ENCODE measurements at places on chromosomes 11 and 22.

DNA sequence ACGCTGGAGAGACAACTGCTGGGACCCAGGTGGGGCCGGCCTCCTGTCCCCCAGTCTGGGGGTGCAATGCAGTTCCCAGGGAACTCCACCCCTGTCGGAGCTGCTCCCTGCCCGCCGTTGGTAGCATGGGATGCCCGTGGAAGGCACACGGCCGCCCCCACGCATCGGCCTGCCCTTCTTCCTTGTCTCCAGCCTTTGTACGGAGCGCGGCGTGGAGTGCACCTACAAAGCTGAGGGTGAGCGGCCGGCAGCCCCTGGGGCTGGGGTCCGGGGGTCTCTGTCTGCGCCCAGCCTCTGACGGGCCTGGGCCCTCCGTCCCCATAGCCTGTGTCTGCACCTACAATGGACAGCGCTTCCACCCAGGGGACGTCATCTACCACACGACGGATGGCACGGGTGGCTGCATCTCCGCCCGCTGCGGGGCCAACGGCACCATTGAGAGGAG, 23.2 kb downstream of the MUC5AC start:
- no peak for DNase-seq

DNA sequence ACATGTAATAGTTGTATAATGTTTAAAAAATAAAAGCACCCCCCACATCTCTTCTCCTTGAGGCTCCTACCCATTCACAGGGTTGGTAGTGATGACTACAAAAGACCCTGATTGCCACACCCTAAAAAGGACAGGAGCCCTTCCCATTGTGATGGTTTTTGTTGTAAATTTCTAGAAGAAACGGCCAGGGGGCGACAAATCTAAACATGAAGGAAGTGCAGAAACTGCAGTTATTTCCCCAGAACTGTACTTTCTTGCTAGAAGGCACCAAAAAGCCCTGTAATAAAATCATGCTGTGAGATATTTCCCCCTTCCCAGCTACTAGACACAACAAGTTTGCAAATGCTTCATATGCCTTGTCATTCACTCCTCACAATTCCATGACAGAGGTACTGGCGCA, 10.8 kb downstream of the PRR5L start:
- DNase-seq, result no peak

GRCh38 chr11:3849297-3849874, 6.1 kb upstream of the STIM1 start:
- no peak for DNase-seq

- DNase-seq, result no peak
Measured at GRCh38 chr22:33380789-33381530, 322.8 kb upstream of the SYN3 start.

- DNase-seq, result no peak
Measured at GRCh38 chr11:35160246-35160824, 21.4 kb downstream of the CD44 start.

DNA sequence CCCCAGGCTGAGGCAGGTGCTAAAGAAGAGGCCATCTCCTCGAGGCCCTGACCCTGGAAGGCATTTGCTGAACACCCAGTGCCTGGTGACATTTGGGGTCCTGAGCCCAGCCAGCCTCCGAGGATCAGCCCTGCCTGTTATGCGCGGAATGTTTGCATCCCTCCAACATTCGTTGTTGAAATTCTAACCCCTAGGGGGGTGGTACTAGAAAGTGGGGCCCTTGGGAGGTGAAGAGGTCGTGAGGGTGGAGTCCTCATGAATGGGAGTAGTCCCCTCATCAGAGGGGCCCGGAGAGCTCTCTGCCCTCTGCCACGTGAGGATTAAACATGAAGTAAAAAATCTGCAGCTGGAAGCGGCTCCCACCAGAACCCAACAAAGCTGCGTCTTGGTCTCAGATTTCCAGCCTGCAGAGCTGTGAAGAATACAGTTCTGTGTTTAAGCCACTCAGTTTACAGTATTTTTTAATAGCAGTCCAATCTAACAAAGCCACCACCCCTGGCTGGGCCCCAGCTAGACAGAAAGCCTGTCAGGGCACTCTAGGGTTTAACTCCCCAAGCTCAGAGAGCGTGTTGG, 35.3 kb upstream of the SEPTIN5 start:
- no peak for DNase-seq

- DNase-seq, result no peak
Measured at GRCh38 chr11:27504205-27504604, 2.4 kb downstream of the LIN7C start.

GRCh38 chr11:35372565-35373283, 46.6 kb downstream of the SLC1A2 start:
- no peak for DNase-seq

GRCh38 chr22:34842630-34843029, 223.3 kb upstream of the ISX start:
- DNase-seq, result no peak

GRCh38 chr11:1693327-1694063, 3.5 kb upstream of the KRTAP5-6 start:
- DNase-seq, result peak; percentile 40

DNA sequence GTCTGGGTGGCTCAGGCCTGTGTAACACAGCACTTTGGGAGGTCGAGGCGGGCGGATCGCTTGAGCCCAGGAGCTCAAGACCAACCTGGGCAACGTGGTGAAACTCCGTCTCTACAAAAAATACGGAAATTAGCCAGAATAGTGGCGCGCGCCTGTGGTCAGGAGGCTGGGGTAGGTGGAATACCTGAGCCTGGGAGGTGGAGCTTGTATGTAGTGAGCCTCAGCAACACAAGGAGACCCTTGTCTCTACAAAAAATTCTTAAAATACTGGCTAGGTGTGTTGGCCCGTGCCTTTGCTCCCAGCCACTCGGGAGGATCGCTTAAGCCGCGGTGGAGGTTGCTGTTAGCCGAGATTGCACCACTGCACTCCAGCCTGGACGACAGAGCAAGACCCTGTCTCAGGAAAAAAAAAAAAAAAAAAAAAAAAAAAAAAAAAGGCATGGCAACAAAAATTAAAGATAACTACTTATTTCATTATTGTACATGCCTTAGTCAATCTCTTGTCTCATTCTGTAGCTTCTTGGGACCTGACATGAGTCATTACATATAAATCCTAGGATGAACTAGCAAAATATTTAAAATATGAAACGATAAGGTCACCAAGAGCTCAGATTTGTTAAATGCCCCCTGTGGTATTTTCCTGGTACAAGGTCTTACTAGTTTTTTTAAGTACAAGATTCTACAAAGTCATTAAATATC, 1.1 kb downstream of the TAF1D start:
- no peak for DNase-seq

DNA sequence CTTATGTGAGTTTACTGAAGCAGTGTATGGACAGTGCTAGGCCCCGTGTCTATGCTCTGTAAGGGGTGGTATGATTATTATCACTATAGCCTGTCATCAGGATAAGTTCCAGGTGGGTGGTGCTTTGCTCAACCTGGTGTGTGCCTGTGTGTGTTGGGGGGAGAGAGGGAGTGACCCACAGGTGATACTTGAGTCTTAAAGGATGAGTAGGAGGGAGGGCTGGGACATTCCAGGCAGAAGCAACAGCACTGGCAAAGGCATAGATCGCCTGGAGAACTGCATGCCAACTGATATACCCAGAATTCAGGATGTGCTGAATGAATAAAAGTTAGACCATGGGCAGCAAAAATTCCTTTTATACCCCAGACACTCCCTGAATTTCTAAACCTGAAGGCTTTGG, 4.5 kb downstream of the KIAA1671 start:
- DNase-seq, result no peak

- no peak for DNase-seq
Measured at GRCh38 chr11:60876168-60876485, 8.8 kb downstream of the ZP1 start.

DNA sequence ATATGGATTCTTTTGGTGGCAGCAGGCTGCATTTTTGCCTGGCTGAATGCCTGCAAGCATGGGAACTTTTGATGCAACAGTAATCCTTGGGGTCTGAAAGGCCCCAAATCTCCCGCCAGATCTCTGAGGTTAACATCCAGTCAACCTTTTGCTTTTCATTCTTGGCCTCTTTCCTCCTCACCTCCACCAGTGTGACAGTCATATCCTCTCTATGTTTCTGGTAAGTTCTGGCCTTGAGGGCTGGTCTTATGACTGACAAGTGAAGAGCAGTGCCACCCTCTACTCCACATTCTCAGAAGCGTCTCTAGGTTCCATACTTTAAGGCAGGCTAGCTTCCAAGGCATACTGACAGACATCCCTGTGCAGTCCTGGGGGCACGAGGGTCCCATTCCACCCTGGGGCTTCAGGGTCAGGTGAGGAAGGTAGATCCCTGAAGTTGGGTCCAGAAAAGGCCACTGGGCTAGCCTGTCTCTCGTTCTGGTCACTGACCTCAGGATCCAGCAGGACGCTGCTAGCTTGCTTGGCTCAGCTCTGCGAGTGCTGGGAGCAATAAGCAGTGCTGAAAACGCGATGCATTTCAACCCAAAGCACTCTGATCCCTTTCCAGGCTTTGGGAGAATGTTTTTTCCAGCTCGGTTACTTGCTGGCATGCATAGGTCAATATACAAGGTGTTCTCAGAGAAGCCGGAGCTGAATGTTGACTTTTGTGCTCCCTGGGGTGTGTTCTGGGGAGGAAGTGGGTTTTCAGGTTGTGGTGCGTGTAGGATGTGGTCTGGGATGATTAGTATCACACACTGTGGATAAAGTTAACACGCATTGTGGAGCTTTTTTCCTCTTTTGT, 75.2 kb downstream of the PTPRJ start:
- no peak for DNase-seq

- no peak for DNase-seq
Measured at GRCh38 chr11:10294290-10294953, 403 bp upstream of the SBF2 start.

DNA sequence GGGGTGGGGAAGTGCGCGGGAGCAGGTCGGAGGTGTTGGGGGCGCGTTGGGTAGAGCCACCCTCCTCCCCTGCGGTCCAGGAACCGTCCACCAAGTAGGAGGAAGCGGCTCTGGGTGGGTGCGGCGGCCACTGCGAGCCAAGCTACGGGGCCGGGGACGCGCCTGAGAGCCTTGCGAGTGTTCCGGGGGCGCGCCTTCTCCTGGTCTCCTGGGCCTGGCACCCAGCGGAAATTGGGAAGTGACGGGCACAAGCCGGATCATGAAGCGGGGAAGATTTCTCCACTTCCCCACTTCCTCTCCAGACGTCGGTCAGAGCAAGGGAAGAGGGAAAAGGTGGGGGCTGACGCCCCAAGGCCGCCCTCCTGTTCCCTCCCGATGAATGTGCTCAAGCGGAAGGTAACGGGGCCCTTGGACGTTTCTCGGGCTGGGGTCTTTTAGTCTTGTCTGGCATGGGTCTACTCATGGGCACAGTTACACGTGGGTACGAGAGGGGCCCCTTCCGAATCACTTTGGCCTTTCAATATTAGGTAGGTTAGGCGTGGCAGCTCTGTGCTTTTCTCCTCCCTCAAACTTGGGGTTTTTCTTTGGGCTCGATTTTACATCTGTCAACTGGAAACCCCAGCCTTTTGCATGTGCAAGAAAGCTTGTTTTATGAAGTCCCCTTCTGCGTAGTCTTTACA, 865 bp downstream of the RBM14 start:
- DNase-seq, result no peak

DNA sequence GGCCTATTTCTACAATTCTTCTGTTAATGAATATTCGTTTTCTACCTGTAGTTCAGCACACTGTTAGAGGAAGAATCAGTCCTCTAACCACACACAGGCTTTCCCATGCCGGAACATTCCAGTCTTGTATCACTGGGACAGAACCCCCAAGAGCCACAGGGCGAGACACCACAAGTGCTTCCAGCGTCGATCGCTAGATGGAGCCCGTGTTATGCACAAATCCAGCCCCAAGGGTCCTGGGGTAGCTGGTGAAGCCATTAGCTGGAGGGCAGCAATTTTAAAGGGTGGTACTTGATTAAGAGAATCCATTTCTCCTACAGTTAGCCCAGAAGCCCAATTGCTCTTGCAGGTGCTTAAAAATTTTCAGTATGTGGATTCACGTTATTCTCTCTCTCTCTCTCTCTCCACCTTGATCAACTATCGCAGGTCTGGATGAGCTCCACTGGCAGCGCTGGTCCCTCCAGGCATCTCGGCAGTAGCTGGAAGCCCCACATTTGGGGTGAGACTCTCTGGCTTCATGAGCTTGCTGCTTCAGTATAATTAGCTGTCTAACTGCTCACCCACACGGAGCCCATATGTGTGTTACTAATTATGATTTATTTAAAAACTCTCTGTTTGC, 148.2 kb upstream of the SNX19 start:
- no peak for DNase-seq

GRCh38 chr11:27263986-27264385, 99.0 kb downstream of the CCDC34 start:
- DNase-seq, result no peak

DNA sequence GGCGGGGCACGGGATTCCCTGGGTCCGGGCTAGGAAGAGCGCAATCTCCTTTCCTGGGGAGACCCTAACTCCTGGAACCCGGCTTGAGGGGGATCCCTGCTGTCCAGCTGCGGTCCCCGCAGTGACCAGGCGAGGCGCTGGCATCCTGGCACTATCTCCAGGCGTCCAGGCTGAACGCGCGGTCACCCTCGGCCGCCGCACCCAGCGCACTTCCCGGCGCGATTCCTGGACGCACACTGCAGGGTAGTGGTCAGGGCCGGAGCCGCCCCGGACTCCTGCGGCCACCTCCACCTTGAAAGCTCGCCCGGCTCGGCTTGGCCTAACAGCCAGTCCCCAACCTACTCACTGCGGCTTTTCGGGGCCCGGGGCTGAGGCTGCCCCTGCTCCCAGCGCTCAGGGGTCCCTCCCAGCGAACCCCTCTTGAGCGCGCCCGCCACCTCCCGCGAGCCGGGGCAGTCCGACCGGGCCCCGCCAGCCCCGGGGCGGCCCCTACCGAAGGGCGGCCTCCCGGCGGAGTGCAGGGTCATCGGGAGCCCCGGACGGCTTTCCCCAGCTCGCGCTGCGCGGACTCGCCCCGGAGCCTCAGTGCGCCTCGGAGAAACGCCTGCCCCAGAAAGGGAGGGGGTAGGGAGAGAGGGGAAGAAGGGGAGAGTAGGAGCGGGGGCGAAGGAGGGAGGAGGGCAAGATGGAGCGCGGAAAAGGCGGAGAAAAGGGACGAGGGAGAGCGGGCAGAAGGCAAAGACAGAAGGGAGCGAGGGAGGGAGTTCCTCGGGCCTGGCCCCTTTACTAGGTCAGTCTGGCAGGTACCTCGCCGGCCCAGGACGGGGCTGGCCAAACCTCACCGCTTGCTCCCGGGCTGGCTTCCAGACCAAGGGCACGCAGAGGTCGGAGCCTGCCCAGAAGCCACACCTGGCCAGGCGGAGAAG, 1.0 kb downstream of the POU2AF3 start:
- DNase-seq, result no peak

GRCh38 chr22:50218996-50219727, 18.4 kb downstream of the SELENOO start:
- DNase-seq, result no peak

DNA sequence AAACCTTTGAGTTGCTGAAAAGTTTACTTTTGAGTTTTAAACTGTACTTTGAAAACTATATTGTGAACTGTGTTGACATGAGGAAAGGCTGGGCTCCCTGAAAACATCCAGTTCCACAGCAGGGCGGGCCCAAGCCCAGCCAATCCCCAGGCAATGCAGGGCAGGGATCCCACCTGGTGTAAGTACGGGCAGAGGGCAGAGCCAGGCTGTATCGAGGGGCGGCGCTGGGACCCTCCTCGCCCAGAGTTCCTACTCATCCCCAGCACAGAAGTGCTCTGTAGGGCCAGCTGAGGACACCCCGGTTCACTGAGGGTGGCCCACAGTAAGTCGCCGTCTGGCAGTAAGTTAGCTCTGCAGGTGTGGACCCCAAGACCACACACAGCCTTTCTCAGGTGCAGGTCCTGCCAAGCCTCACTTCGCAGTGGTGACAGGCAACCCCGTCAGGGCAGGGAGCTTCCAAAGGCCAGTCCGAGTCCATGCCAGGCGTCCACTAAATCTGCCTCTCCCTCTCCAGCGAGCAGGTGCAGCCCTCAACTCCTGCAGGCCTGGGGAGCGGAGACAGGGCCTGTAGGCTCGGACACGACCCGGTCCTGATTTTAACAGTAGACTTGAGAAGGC, 6.3 kb downstream of the RASSF7 start:
- DNase-seq, result no peak

Data from stimulated activated CD4-positive, alpha-beta T cell treated with anti-CD3 and anti-CD28 coated beads, Interleukin-1b, Interleukin-23, amount 100 ng/mL, for 1 hour (primary cell).